Hematopoietic multipotent progenitor cell treated with erythropoietin and hydrocortisone succinate and interleukin-3 and kit ligand, for 15 days (in vitro differentiated cells): ENCODE measurements at places on chromosomes 3 and 15.

DNA sequence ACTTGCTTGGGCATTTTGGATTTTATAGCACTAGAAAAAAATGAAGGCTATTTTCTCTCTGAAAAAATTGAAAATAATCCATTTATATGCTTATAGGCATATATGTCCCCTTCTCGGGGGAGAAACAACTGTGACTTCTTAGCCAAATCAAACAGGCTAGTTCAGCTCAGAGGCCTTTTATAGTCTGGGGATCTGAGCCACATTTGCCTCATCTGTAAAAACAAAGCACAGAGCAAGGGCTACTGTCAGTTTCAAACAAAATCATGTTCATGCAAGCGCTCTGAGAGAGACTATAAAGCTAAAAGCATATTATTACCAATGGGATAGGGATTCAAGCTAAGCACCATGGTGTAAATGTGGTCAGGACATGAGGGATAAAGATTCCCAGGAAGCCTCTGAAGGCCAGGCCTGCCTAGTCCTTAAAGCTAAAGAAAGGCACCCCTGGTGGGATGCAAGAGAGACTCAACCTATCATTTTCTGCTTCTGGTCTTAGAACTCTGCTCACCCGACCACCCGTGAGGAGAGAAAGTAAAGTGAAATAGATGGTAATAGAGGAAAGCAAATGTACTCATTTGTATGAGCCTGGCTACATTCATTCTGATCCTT, 51.0 kb upstream of the IL12A start:
- DNase-seq: no peak

DNA sequence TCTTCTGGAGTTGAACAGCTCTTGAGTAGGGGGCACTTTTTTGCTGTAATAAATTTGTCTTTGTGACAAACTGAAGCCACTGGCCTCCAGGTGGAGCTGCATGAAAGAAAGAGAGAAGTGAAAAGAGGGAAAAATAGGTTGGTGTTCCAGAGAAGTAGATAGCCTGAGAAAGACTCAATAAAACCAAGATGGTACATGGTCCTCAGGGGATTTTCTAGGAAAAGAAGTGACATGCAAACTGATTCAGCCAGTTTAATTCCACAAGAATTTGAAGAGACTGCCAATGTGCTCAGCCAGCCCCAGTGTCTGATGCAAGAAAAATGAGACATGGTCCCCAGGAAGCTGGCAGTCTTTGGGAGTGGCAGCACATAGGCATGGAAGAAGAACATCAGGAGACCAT, 152.7 kb downstream of the CD47 start:
- DNase-seq: no peak

GRCh38 chr15:50627351-50628055, 59.1 kb downstream of the TRPM7 start:
- DNase-seq: no peak

GRCh38 chr3:180934638-180935037, 22.2 kb downstream of the FXR1 start:
- no peak for DNase-seq

DNA sequence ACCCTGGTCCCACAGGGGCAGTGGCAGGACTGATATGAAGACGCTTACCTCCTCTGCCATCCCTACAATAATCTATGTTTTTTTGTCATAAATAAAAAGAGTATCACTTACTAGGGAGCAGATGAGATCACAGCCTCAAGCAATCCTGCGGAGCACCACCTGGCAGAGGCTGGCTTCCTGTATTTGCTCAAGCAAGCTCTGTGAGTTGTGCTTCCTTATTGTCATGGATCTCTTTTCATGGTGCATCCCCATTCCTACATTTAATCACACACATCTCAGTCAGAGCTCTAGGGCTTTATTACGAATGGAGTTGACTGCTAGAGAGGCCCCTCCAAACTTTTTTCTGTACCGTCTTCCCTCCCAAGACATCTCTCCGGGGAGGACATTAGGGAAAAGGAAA, 186.0 kb downstream of the UBE2E2 start:
- DNase-seq: no peak

GRCh38 chr3:55519019-55519418, 31.9 kb upstream of the WNT5A start:
- DNase-seq: no peak

GRCh38 chr15:57911247-57911646, 154.3 kb downstream of the ALDH1A2 start:
- DNase-seq: no peak

DNA sequence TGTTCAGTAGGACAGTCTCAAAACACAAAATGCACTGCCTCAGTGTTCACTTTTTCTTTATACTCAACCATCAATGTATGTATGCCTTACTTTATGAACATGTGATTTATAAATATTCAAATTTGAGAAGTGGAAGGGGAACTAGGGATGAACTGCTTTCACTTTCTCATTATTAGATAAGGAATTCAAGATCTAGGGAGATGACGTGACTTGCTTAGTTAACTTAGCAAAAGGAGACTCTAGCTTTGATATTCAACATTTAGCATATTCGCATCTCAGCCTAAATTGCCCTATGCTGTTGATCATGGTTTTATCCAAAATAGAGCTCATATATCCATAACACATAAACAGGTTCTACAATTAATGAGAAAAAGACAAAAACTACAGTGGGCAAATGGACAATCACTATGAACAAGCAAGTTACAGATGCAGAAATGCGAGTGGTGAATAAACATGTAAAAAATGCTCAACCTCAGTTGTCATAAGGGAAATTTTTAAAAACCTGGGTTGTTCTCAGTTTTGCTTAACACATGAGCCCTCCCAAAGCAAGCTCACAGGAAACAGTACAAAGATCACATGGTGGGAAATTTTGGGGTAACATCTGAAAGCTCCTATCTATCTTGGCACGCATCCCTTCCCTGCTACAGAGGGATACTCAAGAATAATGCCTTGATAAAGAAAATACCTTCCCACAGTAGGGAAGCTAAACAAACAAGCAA, 269.8 kb downstream of the THRB start:
- DNase-seq: no peak

GRCh38 chr3:170889630-170890029, 18.8 kb downstream of the EIF5A2 start:
- no peak for DNase-seq

GRCh38 chr3:84547207-84547606, 411.6 kb upstream of the CADM2 start:
- no peak for DNase-seq

GRCh38 chr3:190810957-190811356, 51.5 kb downstream of the GMNC start:
- no peak for DNase-seq

- peak; percentile 69 for DNase-seq
These were observed 28.1 kb upstream of the CORO2B start for GRCh38 chr15:68550498-68551295.

DNA sequence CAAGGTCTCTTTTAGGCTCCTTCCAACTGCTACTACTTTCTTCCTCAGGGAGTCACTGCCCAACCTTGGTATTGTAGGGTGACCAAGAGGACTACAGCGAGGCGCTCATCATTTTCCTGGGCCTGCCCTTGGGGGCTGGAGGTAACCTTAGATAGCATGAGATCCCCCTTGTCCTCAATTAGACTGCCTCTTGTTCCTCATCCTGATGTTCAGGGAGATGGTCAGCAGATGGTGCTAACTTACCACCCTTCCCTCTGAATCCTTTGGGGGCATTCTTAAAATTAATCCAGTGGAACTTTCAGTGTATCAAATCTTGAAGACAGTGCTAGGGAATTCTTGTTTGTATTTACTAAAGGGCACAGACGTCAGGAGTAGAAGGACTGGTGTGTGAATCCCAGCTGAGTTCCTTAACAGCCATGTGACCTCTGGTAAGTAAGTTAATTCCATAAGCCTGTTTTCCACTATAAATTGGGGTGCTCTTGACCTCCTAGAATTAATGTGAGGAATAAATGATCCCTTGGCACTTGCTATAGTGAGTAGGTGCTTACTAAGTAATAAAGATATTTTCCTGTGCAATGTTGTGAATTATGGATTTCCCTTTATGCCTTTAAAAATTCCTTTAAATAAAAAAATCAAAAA, 4.1 kb upstream of the CLPX start:
- peak; percentile 41 for DNase-seq

DNA sequence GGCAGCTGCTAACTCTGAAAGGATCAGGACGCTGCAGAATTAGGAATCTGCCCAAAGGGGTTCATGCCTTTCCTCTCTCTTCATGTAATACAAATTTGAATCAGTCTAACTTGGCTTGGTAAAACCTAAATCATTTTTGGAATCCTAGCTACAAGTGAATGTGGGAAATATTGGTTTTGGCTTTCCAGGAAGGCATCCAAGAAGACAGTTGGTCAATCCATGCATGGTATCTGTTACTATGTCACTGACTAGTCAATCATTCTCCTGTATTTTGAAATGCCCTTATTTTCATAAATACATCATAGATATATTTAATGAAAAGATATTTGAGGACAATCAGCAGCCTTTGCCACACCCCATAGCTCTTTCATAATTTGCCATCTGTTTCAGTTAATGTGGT, 7.5 kb upstream of the PLS1 start:
- no peak for DNase-seq

DNA sequence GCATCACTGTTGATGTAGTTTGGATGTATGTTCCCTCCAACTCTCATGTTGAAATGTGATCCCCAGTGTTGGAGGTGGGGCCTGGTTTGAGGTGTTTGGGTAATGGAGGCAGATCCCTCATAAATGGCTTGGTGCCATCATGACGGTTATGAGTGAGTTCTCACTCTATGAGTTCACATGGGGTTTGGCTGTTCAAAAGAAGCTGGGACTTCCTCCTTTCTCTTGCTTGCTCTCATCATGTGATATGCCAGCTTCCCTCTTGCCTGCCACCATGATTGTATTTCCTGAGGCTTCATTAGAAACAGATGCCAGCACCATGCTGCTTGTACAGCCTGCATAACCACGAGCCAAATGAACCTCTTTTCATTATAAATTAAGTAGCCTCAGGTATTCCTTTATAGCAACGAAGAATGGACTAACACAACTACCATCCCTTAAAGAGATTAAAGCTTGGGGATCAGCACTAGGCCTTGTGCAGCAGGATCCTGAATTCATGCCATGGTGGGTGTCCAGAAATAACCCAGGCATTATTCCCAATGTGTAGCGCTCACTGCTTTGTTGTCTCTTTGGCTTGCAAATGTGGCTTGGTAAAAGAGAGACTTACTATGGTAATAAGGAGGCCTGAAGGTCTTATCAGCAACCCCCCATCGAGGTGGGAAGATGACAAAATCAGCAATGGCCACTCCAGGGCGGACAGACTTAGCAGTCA, 41.9 kb downstream of the NDUFB4 start:
- DNase-seq: no peak

DNA sequence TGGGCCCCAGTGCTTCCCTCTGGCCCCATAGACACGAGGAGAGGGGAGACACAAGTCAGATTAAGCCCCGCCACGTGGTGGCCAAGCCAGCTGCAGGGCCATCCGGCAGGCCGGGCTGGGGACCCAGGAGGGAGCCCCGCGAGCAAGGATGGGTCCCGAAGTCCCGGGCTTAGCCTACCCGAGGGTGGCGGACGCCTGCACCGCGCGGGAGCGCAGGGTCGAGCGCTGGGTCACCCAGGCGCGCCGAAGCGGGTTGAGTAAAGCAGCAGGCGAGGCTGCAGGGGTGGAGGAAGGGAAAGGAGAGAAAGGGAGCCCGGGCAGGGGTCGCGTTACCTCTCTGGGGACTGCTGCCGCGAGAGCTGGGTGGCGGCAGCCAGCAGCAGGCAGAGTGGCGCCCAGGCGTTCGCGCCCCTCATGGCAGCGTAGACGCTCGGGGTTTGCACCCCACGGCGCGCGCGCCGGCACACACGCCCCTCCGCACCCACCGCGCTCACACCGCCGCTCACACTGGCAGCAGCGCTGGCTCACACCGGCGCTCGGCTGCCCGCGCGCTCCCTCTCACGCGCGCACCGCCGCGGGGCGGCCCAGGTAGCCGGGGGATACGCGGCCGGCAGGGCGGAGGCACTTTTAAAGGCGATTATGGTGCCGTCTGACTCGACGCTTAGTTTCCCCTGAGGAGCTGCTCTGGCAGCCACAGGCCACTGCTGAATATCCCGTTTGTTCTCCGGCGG, at the start of gene PCOLCE2:
Gene PCOLCE2, minus strand, starts transcription at position 603 of the 731 bp plus-strand sequence. Its CDS starts 187 bp downstream, at position 416.
- no peak for DNase-seq

DNA sequence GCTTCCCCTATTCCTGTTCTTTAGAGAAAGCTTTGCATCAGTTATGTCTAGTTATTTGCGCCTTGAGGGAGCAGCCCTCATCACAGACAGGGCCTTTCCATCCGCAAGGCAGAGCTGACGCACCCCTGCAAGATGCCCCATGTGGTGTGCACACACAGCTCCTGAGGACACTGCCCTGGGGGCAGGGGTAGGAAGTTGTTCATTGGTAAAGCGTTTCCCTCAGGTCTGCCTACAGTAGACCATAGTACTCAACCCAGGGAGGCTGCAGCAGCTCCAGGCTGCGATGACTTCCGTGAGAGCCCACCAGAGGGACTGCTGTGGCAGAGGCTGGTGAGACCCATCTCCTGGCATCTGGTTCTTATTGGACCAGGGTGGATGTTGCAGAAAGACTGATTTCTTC, 55.1 kb upstream of the PLXNA1 start:
- DNase-seq: no peak

GRCh38 chr3:136595913-136596697, 156.1 kb downstream of the STAG1 start:
- DNase-seq: no peak

DNA sequence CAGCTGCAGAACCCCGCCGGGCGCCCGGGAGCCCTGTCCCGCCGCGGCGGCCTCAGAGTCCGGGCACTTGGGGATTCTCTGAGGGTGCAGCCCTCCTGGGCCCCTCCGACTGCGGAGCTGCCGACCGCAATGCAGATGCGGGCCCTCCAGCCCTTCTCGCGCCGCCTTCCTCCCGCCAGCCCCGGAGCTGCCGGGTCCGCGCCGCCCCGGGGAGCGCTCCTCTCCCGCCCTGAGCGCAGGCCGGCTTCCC, 320 bp upstream of the ACAN start:
- no peak for DNase-seq

DNA sequence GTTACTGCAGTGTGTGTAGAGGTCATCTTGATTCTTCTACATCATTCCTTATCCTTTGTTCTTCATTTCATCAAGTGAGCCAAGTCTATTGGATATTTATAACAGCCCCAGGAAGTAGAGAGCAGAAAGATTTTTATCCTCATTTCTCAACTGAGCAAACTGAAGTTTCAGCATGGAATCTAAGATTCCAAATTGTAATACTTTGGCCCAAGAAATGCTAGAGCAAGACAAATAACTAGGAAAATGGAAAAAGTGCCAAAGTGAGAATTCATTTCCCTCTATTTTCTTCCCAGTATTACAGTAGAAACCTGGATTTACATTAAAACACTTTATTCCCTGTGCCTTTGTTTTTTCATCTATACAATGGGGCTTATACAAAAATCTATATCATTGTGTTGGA, 346.8 kb downstream of the ARPP21 start:
- no peak for DNase-seq

- no peak for DNase-seq
These were observed 10.6 kb upstream of the ETV5 start for GRCh38 chr3:186119499-186119898.

DNA sequence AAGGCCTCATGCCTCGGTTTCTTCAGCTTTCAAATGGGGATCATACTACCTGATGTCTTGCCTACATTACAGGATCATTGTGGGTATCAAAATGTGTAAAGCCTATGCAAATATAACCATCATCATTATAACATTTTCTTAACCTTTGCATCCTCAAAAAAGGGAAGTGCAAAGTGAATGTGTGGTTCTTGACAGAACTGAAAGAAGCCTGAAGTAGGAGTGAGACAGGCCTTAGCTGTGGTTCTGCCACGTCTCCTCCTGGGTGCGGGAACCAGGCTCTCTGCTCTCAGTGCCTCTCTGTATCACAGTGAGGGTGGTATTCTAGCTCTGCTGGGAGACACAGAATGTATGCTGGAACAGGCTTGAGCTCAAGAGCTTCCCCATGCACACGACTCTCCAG, 316.9 kb upstream of the ICE2 start:
- DNase-seq: no peak
